ENCODE measurements at places on chromosomes 1 and 21.

DNA sequence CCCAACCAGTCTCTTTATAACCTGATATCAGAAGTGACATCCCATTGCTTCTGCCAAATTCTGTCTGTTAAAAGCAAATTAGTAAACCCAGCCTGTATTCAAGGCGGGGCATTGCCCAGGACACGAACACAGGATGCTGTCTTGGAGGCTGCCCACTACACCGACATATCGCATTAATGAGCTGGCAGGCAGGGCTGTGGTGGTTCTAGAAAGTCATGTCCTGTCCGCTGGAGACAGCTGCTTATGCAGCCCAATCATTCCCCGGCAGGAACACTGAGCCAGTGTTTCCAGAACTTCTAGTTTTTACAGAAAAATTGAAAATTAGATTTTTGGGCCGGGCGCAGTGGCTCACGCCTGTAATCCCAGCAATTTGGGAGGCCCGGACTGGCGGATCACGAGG lies 19.3 kb downstream of the C1orf167 start:
- no peak for DNase-seq

GRCh38 chr1:7535016-7535415 lies 236.1 kb upstream of the VAMP3 start:
- no peak for DNase-seq

DNA sequence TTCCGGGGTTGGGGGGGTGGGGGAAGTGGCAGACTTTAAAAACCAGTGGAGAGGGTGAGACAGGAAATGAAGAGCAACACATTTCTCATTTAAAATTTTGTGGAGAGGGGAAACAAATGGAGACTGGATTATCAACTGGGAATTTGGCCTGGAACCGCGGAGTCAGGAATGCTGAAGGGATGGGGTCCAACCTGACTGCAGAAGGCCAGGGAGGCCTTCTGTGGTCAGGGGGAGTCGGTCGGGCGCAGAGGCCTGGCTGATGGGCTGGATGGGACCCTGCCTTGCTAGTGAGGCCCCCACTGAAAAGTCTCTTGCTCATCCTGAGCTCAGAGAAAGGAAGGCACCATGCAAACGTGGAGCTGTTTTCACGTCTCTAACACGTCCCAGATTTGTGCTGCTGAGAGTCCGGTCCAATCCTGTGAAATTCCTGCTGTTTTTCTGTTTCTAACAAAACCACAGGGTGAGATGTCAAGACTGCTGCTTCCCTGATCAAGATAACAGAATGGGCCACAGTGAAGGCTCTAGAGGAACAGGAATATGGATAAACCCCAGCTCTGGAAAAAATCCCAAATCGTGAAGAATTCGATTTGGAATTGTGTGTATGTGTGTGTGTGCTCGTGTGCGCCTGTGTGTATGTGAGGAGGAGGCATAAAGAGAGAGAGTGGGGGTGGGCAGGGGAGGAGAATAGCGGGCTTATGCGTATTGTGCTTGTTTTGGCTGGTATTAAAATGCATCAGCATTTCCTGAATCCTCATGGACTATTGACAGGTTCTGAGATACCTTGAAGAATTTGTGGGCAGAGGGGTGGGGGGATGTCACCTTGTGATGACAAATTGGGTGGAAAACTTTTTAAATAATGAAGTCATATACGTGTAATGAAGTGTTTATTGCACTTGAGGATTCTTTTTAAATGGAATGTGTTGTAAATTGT lies 117.4 kb downstream of the NGF start:
- no peak for DNase-seq

DNA sequence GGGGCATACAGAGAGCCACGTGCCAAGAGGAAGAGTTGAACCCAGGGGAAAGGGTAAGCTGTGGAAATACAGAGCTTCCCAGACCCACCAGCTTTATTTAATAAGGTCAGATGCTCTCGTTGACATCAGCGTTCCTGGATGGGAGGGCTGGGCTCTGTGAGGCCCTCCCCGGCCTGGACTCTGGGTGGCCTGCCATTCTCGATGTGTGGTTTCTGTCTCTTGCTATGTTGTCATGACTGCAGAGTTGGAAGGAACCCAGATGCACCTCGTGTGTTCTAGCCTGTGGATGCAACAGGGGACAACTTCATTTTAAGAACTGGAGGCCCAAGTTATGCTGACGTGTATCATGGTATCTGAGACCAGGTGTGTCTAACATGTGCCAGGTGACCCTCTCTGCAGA lies 101.7 kb downstream of the PCBP3 start:
- DNase-seq, result no peak

GRCh38 chr1:167210966-167211674 lies 9.6 kb upstream of the POU2F1 start:
- DNase-seq, result no peak

GRCh38 chr1:40844887-40845878 lies 17.0 kb downstream of the CITED4 start:
- DNase-seq, result no peak

GRCh38 chr1:240577095-240577494 lies 34.9 kb downstream of the GREM2 start:
- DNase-seq, result no peak

GRCh38 chr1:112251766-112252506 lies 144.1 kb upstream of the CTTNBP2NL start:
- no peak for DNase-seq

- no peak for DNase-seq
Observed at GRCh38 chr1:151311589-151312331, 15.5 kb downstream of the PI4KB start.

- DNase-seq, result no peak
Observed at GRCh38 chr1:171313319-171313834, 606 bp upstream of the FMO4 start.

- no peak for DNase-seq
Observed at GRCh38 chr1:30572192-30572591, 151.2 kb downstream of the MATN1 start.

GRCh38 chr1:79646880-79647279 lies 640.4 kb upstream of the ADGRL4 start:
- DNase-seq, result no peak

DNA sequence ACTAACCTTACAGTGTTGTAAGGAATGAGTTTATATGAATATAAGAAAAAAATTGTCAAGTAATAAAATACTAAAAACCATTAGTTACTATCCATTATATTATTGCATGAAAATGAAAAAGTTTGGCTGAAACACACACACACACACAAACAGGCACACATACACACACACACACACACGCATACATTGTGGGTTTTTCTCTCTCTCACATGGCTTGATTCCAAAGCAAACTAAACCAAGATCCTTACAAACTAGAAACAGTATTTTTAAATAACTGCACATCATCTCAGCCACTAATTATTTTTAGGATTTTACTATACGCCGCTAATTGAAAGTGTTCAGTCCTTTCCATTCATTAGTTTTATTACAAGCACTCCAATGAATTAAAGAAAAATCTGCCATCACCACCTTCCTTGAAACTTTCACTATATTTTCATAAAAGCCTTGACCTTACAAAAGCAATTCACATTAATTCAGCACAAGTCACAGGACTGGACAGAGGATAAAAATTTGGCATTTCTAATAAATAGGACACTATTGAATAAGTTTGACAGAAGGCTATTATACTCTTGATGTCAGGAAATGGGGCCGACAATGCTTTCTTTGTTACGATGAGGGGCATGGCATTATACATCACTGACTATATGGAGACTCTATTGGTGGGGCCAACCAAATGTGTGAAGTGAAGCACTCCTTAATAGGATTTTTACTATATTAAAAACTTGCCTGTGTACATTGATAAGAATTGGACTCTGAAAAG lies 187.0 kb upstream of the ESRRG start:
- DNase-seq, result no peak

GRCh38 chr1:4689271-4689935 lies 35.0 kb downstream of the AJAP1 start:
- no peak for DNase-seq

DNA sequence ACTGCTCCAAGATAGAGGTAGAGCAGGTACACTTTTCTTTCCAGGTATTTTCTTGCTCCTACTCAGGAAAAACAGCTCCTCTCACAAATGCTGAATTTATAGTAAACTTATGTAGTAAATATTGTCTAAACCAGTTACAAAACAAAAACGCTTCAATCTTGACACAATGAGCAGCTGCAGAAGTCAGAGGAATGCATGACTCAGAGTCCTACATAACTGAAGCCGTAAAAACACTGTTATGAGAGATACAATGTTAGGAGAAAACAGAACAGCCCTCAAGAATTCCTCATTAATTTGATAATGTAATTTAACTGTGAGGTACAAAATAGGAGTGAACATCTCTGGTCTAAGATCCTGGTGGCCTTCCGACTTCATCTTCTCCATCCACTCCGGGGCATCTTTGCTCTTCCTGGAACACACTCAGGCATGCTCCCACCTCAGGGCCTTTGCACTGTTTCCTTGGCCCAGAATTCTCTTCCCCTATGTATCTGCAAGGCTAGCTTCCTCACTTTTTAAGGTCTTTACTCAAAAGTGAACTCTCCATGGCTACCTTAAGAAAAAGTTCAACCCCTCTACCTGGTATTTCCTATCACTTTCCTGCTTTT lies 138.5 kb downstream of the SLC45A1 start:
- no peak for DNase-seq

- DNase-seq, result no peak
Observed at GRCh38 chr21:33490991-33491372, 534 bp downstream of the DNAJC28 start.

- DNase-seq, result no peak
Observed at GRCh38 chr1:117571496-117571895, 34.4 kb upstream of the TENT5C start.

DNA sequence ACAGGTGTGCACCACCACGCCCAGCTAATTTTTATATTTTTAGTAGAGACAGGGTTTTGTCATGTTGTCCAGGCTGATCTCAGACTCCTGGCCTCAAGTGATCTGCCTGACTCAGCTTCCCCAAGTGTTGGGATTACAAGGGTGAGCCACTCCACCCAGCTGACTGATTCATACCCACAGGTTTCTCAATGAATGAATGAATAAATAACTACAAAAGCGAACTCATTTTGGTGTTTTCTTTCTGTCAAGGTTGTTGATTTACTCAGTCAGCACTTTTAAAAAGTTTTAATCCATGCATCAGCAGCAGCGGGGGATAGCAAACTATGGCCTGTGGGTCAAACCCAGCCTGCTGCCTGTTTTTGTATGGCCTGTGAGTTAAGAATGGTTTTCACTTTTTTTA lies 217.5 kb downstream of the FAF1 start:
- DNase-seq, result no peak

- no peak for DNase-seq
Observed at GRCh38 chr1:244335456-244335855, 116.3 kb downstream of the ADSS2 start.

DNA sequence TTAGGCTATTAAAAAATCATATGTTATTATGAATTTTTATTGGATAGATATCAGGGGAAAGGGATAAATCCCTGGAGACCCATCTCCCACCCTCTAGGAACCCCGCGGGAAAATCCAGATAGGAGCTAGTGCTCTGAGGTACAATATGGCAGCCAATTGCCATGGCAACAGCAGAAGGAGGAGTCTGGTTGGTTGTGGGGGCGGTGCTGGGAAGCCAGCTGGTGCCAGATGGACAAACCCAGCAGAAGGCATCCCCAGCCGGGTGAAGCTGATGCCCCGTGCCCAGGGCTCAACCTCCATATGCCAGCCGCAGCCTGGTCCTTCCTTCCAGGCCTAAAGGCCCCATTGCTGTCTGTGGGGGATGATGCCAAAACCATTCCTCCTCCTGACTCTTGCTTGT lies 38.3 kb downstream of the RHBG start:
- no peak for DNase-seq

GRCh38 chr1:61403679-61404596 lies 321.0 kb downstream of the TM2D1 start:
- no peak for DNase-seq

DNA sequence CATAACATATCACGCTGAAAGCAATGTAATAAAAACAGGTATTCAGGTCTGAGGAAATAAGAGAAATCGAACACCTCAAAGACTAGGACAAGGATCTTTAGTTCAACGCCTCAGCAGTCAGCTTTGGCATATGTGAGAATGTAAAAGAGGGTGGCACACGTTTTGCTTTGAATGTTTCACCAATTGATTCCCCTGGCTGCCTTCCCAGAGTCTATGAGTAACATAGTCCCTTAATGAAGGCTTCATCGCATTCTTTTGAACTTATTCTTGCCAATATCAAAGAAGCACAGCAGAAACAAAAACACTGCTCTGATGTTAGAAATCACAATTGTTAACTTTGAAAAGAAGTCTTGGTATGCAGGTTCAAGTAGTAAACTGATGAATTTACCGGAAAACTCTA lies 764.8 kb downstream of the ADGRL2 start:
- no peak for DNase-seq

GRCh38 chr1:220565670-220566069 lies 37.7 kb downstream of the MARK1 start:
- peak; percentile 6 for DNase-seq

DNA sequence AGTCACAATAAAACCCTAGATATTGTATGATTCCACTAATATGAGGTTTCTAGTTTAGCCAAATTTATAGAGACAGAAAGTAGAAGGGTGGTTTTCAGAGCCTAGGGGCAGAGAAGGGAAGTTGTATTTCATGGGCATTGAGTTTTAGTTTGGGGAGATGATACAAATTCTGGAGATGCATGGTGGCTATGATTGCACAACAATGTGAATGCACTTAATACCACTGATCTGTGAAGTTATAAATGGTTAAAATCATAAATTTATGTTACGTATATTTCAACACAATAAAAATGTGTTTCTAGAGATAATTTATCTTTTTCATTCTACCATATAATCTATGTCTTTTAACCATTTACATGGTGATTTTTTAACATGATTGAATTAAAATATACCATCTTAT lies 779.3 kb upstream of the BRINP3 start:
- no peak for DNase-seq

GRCh38 chr1:211813590-211813989 lies 17.0 kb downstream of the LPGAT1 start:
- DNase-seq, result no peak

GRCh38 chr1:1564268-1564667 lies 10.4 kb downstream of the SSU72 start:
- no peak for DNase-seq

- DNase-seq, result no peak
Observed at GRCh38 chr1:169259816-169260215, 107.8 kb downstream of the NME7 start.

GRCh38 chr1:15939181-15940109 lies 36.5 kb downstream of the ZBTB17 start:
- no peak for DNase-seq

DNA sequence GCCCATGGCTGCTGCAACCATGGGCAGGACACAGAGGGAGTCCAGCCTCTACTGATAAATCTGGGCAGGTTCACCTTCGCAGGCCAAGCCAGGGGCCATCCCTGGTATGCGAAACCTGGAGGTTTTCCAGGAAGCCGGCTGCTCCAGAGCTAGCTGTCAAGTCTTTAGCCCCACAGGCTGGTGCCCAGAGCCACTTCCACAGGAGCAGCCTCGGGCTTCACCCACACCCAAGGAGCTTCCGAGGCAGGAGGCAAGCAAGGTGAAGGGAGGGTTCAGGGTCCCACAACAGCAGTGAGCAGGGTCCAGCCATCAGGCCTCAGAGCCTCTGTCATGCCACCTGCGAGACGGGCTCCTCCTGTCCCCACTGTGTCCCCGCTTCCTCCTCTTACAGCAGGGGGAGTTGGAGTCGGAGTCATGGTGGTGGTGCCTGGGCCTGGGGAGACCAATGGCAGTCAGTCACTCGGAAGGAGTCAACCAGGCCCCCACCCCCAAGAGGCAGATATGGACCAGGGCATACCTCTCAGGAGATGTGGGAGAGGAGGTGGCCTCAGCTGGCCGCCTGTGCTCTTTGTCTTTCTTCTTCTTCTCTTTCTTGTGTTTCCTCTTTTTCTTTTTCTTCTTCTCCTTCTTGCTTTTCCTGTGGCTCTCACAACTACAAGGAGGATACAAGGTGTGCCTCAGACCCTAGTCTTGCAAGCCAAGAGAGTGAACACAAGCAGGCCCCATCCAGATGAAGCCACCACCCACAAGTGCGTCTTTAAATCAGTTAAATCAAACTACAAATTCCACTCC lies 2.1 kb downstream of the C1orf35 start:
- no peak for DNase-seq
